Esophagus squamous epithelium (tissue), 5 donors: ENCODE measurements at places on chromosomes 13 and 19.

GRCh38 chr19:12841094-12841493, 2.8 kb downstream of the MAST1 start:
- no peak for DNase-seq

DNA sequence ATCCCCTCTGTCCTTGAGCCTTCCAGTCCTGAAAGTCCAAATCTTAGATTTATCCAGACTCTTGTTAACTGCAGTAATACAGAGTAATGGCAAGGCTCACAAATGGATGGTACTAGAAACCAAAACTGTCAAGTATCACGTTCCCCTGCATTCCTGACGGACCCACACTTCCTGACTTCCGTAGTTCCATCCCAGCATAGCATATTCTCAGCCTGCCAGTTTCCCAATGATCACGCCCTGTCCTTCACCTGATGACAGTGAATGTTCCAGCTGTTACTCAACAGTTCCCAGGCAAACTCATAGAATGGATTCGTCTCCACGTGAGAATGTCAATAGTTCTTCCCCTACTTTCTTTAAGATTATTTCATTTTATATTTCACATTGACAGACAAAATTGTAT, 33.6 kb downstream of the SLC7A1 start:
- DNase-seq = no peak

GRCh38 chr19:30029721-30030510, 87.9 kb downstream of the URI1 start:
- no peak for DNase-seq

DNA sequence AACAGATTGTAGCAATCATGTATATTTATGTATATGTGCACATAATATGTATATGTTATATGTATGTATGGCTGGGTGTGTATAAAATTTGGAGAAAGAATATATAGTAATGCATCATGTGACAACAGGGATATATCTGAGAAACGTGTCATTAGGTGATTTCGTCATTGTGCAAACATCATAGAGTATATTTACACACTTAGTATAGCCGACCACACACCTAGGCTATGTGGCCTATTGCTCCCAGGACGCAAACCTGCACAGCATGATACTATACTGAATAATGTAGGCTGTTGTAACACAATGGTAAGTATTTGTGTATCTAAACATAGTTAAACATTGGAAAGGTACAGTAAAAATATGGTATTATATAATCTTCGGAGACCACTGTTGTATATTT, 43.8 kb downstream of the ESD start:
- DNase-seq = no peak

DNA sequence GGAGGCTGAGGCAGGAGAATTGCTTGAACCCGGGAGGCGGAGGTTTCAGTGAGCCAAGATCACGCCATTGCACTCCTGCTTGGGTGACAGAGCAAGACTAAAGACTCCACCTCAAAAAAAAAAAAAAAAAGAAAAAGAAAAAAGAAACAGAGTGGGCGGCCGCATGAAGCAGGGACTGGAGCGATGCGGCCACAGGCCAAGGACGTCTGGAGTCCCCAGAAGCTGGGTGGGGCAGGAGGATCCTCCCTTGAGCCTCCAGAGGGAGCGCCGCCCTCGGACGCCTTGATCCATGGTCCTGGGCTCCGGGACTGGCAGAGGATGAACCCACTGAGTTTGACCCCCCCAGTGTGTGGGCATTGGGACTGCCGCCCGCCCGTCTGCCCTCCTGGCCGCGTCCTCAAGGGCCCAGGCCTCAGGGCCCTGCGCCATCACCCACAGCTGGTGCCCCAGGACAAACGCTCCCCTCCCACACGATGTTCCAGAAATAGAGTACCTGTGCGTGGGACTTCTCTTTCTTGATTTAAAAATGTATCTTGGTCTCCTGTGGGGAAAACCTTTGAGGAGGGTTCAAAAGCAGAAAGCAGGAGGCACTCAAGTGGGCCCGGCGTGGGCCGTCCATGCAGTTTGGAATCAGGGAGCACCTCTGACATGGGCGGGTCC, 15.5 kb downstream of the BTBD2 start:
- no peak for DNase-seq

- DNase-seq = no peak
These were observed 9.4 kb upstream of the SPART start for GRCh38 chr13:36355632-36356031.

GRCh38 chr19:5430237-5430636, 25.0 kb upstream of the ZNRF4 start:
- DNase-seq = no peak

- DNase-seq = no peak
These were observed 328.7 kb downstream of the SPRY2 start for GRCh38 chr13:80012251-80012650.

GRCh38 chr13:68714292-68714691, 1393.3 kb upstream of the ATXN8OS start:
- DNase-seq = no peak

- DNase-seq = no peak
These were observed 122.3 kb downstream of the PCCA start for GRCh38 chr13:100211016-100211710.

- DNase-seq = no peak
These were observed 28.0 kb downstream of the WDR88 start for GRCh38 chr19:33159893-33160292.

GRCh38 chr19:7787602-7788177, 24.6 kb downstream of the CLEC4M start:
- DNase-seq = no peak

DNA sequence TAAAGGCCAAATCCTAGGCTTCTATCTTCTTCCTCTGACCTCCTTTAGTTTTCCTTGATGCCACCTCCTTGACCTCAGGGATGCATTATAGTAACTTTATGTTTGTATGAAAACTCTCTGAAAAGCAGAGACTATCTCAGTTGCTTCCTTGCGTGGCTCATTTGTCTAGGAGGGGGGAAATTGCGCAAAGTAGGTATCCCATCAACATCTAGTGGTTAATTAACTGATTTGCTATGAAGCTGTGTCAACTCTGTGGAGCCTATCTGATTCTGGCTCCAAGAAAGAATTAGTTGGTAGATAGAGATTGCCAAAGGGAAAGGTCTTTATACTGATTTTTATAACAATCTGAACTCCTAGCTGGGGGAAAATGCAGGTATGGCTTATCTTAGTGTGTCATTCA, 82.1 kb upstream of the FRY start:
- no peak for DNase-seq

- no peak for DNase-seq
These were observed 26.3 kb downstream of the IL12RB1 start for GRCh38 chr19:18060472-18060871.

- no peak for DNase-seq
These were observed 5.4 kb downstream of the KCNC3 start for GRCh38 chr19:50323782-50324133.

DNA sequence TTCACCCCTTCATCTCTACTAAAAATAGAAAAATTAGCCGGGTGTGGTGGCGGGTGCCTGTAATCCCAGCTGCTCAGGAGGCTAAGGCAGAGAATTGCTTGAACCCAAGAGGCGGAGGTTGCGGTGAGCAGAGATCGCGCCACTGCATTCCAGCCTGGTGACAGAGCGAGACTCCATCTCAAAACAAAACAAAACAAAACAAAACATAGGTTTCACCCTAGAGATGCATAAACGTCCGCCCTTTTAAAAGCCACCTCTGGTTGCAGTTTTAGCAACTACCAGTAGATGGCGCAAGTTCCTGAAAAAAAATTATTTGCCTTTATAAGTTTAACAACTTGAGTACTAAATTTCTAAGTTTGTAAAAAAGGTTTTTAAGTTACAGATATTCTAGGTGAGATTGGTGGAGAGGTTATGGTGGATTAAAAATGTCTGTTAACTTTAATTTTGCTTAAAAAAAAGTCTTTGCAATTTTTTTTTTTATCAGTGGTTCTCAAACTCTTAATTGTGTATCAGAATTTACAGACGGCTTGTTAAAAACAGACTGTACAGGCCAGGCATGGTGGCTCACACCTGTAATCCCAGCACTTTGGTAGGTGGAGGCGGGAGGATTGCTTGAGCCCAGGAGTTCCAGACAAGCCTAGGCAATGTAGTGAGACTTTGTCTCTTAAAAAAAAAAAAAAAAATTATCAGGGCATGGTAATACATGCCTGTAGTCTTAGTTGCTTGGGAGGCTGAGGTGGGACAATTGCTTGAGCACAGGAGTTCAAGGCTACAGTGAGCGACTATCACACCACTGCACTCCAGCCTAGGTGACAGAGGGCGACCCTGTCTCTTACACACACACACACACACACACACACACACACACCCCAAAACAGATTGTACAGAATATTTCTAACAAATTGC, 42.1 kb downstream of the NAA16 start:
- DNase-seq = no peak

GRCh38 chr19:33879818-33880575, 83.3 kb downstream of the KCTD15 start:
- DNase-seq = no peak

DNA sequence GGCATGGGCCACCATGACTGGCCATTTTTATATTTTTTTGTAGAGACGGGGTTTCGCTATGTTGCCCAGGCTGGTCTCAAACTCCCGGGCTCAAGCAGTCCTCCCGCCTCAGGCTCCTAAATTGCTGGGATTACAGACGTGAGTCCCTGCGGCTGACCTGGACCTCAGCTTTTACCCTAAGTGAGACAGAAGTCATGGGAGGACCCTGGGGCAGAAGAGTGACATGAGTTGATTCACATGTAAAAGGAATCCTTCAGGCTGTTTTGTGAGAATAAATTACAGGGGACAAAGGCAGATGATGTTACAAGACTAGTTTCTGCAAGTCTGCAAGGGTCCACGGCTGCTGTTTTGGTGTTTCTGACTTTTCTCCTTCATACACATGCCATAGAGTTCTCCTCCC, 2.6 kb upstream of the BCAM start:
- no peak for DNase-seq

GRCh38 chr19:43723588-43723987, 7.7 kb downstream of the IRGC start:
- no peak for DNase-seq

DNA sequence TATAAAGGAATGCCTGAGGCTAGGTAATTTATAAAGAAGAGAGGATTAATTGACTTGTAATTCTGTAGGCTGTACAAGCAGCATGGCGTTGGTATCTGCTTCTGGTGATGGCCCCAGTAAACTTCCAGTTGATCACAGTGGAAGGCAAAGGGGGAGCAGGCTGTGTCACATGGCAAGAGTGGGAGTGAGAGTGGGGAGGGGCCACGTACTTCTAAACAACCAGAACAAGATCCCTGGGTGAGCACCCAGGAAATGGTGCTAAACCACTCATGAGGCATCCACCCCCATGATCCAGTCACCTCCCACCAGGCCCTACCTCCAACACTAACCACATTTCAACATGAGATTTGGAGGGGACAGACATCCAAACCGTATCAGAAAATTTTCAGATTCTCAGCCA, 3.0 kb upstream of the RNF113B start:
- DNase-seq = no peak

DNA sequence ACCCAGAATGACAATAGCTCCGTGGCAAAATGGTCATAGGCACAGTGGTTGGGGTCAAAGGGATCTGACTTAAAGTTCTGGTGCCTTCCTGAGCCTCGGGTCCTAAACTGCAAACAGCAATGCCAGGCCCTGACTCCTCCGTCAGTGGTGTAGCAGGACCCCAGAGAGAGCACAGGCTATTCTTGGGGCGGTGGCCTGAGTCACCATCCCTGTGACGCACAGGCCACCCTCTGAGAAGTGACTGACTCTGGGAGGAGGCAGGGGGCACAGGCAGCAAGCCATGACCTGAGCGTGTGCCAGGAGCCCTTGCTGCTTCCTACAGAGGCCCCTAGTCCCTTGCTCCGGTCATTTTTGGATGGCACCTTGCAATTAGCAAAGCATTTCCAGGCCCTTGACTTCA, 18.7 kb downstream of the PLVAP start:
- no peak for DNase-seq

DNA sequence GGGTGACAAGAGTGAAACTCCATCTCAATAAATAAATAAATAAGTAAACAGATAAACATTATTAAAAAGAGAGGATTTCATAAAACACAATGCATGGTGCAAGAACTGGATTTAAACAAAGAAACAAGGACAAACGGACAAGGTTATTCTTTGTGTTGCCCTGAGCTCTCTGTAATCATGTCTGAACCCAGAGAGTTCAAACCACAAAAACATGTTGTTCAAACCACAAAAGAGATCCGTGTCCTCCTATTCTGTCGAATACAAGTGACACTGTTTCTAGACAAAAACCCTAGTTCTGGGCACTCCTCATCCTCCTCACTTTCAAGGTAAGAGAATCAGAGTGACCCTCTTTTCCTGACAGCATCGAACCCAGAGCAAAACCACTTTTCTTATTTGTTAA, 4.6 kb upstream of the TPRX2 start:
- DNase-seq = no peak

DNA sequence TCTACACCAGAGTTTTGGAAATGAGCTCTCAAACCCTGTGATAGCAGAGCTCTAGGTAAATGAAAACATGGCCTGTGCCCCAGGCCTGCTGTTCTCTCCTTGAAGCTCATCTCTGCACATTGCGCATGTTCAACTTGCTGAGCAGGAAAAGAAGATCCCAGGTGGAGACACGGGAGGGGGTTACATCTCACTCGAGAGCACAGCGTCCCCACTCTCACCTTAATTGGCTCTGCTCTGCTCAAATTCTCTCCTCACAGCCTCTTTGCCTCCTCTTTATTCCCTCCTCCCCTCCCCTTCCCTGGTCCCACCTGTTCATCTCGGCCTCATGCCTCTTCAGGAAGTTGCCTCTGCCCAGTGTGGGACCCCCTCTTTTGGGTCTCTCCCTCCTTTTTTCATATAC, 44.7 kb downstream of the RGCC start:
- DNase-seq = no peak

DNA sequence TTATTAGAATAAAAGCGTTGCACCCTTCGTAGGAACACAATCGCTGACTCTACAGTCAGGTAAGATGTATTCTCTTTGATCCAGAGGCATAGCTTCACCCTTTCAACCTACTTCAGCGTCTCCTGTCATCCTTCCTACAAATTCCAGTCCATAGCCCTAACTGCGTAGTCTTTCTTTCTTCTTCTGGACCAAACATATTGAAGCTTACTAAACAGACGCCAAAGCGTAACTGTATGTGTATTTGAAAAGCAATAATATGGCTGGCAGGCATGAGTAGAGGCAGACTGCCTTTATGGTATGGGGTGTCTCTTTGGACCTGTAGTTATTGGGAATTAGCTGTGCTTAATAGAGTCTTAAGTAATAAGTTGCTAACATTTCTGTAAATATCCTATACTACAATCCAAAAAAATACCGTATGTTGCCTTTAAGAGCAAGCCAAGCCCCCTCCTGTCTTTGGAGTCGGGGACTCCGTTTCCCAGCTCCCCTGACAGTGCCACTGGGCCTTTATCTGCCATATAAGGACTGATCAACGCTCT, 392 bp upstream of the ZNF548 start:
- DNase-seq = no peak

GRCh38 chr13:50101590-50101989, 86.3 kb downstream of the KCNRG start:
- DNase-seq = no peak

GRCh38 chr19:56105090-56105701, 15.9 kb downstream of the ZNF787 start:
- no peak for DNase-seq

DNA sequence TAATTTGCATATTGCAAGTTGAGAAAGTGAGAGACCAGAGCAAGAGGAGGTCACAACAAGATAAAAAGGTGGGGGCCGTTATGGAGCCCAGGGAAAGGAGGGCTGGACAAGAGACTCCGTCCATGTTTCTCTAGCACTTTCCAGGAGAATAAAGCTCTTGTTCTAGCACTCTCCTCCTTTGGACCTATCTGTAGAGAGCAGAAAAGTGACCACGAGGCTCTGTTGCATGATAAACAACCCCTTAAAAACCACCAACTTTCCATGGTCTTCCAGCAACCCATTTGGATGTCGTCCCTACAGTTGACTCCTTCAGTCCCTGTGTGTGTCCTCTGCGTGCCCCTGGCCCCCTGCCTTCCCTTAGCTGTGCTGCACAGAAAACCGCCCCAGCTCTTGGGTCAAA, 4.1 kb upstream of the ARL11 start:
- DNase-seq = no peak
